ENCODE measurements at places on chromosomes 6 and 20. TPM values are rescaled to one million over a fixed set of nuclear protein-coding genes. Genes with fewer than 3 reads are reported as not detected.

The CDC40 gene
- total RNA-seq, result 26.5 TPM

DNA sequence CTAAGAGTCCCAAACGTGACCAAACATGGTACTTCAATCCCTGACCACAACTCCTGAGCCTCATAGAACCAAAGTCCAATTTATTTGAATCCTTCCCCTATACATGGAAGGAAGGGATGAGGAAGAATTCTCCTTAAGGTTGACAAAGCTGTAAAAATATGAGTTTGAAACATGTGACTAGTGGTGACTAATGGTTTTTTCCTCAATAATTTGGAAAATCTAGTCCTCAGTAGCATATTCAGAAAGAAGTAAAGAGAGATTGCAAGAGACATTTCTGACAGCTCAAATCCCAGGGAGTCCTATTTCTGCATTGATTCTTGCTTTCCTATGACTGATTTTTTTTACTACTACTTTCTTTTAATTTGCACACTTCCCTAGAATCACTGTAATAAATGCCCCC is 443.7 kb downstream of the FRK start:
- DNase-seq, result no peak

- no peak for DNase-seq
These were observed 223.6 kb downstream of the ANKRD60 start for GRCh38 chr20:58004900-58005299.

DNA sequence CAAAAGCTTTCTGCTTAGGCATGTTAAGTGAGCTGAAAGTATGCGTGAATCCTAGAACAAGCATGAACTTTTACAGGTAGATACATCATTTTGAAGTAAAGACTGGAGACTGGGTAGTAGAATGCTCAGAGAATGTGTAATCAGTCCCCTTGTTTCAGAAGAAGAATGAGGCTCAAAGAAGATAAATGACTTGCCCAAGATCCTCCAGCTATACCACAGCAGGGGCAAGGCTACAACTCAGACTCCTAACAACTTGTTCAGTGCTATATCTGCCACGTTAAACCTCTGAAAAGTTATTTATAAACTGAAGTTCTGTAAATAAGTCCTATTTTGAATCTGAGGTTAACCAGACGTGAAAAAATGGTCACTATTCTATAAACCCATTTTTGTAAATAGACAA is 2.9 kb downstream of the RIPOR2 start:
- no peak for DNase-seq

DNA sequence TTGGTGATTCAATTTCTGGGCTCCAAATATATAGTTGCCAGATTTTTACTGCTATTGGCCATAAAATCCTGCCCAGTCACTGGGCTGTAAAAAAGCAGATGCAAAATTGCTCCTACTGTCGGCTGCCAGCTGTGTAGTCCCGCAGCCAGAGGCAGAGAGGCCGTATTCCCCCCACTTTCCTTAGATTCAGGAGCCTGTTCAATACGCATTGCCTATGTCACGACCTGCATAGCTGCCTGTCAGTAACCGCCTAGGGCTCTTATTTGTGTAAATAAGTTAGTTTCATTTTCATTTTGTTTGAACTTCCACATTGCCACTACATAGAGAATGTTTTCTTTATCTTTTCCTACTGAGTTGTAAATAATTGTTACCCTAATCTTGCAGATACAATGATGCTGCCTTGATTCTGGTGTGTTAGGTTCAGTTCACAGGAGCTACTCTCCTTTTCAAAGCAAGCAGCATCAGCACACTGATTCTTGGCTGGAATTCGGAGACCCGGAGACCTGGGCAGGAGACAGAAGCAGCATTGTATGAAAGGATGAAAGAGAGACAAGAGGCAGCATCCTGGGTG is 46.0 kb upstream of the UST start:
- no peak for DNase-seq

The NR2E1 gene
- total RNA-seq, result not detected

The CRISP3 gene
- total RNA-seq, result not detected

GRCh38 chr6:19465760-19466159 is 371.4 kb upstream of the ID4 start:
- DNase-seq, result no peak

DNA sequence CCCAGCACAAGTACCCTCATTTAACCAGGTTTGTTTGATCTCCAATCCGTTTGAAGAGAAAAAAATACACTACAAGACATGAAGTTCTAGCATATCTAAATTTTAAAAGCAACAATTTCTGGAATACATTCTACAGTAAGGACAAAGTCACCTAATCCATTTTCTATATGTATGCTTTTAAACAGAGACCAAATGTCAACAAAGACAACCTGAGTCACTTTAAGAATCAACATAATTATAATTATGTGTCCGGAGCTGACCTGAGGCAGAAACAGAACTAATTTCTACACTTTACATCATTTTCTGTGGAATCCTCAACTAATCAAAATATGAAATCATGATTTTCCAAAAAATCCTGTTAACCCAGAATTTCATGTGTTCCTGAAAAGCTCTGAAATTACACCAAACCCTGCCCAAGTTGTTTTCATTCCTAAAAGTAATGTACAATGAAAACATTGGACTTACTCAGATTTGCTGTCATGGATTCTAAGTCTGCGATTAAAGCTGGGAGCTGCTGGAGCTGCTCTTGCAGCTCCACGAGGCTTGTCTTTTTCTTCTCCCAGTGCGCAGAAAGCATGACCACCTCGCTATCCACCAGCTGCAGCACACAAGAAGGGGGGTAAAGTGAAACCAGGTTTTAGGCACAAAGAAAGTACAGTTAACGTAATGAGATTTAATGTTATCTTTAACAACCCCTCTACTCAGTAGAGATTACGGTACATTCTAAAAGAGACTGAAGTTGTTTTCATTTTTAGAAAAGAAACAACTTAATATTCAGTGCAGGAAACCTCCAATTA is 35.8 kb downstream of the DTNBP1 start:
- no peak for DNase-seq

The ADAM33 gene
- total RNA-seq, result not detected

The SYCP2L gene
- total RNA-seq, result not detected

The FLRT3 gene
- total RNA-seq, result not detected

The SLCO4A1 gene
- 42.0 TPM for total RNA-seq

DNA sequence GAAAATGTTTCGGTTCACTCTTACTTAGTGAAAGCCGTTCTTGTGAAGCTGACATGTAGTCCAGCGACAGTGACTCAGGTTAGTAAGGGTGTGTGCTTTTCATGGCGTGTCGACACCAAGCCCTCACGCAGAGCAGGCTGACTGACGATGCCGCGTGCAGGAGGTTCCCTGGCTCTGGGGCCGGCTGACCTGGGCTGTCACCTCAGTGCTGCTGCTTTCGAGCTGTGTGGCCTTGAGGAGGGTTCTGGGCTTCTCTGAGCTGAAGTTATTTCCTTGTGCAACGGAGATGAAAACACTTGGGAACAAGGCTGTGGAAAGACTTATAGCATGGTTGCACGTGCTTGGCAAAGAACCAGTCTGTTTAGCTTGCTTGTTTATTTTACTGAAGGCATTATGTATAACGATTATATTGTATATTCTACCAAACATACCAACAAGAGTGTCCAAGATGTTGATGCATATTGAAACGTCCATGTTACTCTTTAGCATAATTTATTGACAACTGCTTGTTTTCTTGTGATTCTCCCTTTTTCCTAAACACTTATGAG is 59.2 kb downstream of the PHACTR3 start:
- DNase-seq, result no peak

The RIPPLY2 gene
- not detected for total RNA-seq

The WDR46 gene
- 117 TPM for total RNA-seq
